ENCODE measurements at places on chromosomes 2 and 18.

- no peak for DNase-seq
Observed at GRCh38 chr18:44135741-44136140, 544.9 kb upstream of the SETBP1 start.

DNA sequence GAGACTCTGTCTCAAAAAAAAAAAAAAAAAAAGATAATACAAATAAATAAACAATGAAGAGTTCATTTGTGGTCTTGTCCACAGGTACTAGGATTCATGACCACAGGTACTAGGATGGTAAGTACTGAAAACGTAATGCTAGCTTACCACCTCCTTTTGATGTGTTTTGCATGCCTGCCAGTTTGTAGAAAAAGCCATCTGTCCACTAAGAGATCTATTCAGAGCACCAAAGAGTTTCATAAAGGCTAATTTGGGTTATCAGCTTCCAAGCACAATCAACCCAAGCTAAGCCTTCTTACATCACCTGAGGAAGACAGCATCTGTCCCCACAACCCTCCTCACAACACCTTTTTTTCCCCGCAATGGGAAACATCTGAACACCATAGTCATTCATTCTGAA is 477.2 kb downstream of the ZEB2 start:
- DNase-seq, result no peak

GRCh38 chr2:69693059-69693774 is 48.7 kb upstream of the ANXA4 start:
- DNase-seq, result no peak

- DNase-seq, result no peak
Observed at GRCh38 chr2:145350011-145350410, 830.1 kb upstream of the ZEB2 start.

GRCh38 chr2:128444121-128444771 is 125.6 kb upstream of the HS6ST1 start:
- DNase-seq, result no peak

DNA sequence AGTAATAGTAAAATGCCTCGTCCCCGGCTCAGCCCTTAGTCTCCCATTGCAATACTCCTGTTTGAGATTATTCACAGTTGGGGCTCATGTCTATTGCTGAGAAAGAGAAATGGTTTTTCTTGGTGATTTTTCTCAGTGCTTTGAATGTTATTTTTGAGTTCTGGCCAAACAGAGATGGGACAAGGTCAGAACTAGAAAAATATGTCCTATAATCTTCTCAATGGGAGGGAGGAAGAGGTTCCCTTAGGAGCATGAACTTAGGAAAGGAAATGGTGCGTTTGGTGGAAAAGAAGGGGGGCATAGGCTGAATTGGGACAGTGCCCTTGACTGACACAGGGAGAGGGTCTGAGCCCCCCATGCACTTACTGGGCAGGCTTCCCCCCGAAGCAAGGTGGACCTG is 133.8 kb downstream of the AGAP1 start:
- DNase-seq, result no peak

- no peak for DNase-seq
Observed at GRCh38 chr2:229578052-229578846, 136.1 kb downstream of the DNER start.

DNA sequence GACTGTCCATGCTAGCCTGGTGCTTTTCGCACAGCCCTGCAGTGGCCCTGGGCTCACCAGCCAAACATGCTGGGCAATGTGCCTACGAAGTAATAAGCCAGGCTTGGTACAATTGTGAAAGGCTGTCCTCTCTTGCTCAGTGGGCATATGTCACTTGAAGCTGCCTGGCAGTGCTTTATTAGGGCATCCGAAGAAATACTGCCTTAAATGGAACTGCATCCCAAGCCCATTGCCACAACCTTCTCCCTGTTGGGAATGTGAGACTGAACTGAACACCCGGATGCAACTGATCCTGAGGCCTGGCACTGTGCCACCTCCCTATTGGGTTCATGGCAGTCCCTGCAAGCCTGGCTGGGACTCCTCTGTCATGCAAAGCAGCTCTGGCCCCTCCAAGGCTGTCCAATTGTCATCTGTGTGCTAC is 15.9 kb downstream of the CAPG start:
- DNase-seq, result no peak
